ENCODE measurements at places on chromosomes 7 and 10.

GRCh38 chr7:2374830-2375728, 20.5 kb downstream of the EIF3B start:
- DNase-seq, result no peak

- no peak for DNase-seq
Observed at GRCh38 chr7:4951903-4952636, 6.9 kb downstream of the MMD2 start.

DNA sequence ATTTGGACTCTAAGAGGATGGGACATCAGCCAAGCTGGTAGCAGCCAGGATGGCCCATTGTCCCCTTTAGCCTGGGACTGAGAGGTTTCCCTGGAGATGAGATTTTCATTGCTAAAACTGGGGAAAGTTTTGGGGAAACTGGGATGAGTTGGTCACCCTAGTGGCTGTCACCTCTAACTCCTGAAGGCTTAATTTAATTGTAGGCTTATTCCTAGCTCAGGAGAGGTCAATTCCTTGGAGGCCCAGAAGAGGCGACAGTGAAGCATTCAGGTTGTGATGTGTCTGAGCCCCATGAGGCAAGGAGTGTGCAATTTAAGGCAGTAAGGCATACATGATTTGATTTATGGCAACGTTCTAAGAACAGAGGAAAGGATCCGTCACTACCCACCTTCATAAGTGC, 24.9 kb upstream of the JAZF1 start:
- no peak for DNase-seq

- no peak for DNase-seq
Observed at GRCh38 chr10:44759122-44759521, 152.0 kb upstream of the TMEM72 start.

- no peak for DNase-seq
Observed at GRCh38 chr10:123398180-123398591, 244.0 kb downstream of the BUB3 start.

DNA sequence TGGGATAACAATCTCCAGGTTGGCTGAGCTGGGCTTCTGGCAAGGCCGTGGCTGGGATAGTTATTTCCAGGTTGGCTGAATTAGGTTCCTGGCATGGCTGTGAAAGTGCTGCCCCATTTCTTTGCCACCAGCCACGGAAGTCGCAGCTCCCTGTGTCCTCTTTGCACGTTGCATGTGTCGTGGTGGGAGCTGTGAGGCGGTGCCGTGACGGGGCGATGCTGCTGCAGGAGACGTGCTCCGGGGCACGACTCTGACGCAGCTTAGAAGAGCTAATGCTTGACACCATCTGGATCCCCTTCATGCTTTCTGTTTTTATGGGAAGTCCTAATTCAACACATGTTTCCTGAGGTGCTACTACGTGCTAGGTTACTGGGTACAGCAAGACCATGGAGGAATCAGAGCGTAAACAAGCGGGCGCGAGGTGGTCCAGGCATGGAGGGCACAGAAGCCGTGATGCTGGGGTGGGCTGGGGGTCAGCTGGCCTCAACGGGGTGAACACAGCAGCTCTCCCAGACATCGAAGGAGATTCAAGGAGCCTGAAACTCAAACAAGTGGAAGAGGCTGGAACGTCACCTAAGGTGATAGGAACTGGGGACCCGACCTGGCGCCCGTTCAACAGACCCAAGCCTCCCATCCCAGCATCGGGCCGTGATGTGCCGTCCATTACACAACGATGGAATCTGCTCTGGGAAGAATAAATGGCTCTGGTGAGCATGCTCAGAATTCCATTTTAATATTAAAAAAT, 407.1 kb downstream of the DNAJB6 start:
- DNase-seq, result no peak

GRCh38 chr10:95447685-95448084, 113.5 kb downstream of the SORBS1 start:
- no peak for DNase-seq

DNA sequence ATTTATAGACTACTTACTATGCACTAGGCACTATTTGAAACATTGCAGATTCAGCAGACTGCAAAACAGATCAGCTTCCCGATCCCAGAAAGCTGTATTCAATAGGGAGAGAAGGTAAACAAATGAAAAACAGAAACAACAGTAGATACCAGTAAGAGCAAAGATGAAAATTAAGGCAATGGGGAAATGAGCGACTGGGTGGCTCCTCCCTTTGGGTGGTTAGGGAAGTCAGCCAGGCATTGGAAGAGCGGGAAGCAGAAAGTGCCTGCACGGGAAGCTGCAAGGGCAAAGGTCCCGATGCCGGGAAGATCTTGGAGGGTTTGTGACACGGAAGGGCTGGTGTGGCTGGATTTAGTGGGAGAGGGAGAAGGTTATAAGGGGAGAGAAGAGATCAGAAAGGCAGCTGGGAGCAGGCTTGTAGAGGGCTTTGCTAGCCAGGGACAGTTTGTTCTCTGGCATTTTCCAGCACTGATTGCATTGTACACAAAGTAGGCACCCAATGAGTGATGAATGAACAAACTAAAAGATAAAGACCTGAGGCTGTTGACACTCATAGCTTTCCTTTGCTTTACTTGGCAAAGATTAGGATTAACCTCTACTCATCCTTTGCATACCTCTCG, 67.8 kb downstream of the NAMPT start:
- no peak for DNase-seq

DNA sequence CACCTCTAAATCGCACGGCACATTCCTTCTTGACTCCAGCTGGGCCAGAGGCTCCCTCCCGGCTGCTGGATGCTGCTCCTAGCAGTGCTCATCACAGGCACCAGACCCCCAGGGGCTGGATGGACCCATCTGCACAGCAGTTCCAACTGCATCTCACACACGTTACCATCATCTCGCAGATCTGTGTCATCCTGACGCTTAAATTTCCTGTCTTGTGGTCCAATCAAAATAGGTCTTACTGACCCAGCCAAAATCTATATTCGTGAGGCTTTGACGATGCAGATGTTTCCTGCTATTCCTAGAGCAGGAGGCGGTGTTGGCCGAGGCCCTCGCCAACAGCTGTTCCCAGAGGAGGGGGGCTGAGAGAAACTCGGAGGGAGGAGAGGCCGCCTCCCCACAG, 108.0 kb downstream of the MKI67 start:
- DNase-seq, result no peak

- no peak for DNase-seq
Observed at GRCh38 chr10:110273474-110273873, 31.2 kb downstream of the SMNDC1 start.

GRCh38 chr7:134316539-134317344, at the start of gene SLC35B4:
Gene SLC35B4, minus strand, starts transcription at chr7:134316930. Its CDS starts 179 bp downstream, at chr7:134316751.
- peak; percentile 90 for DNase-seq

- no peak for DNase-seq
Observed at GRCh38 chr7:36763132-36763816, 39.0 kb upstream of the AOAH start.

GRCh38 chr10:8577686-8578085, 523.2 kb downstream of the GATA3 start:
- DNase-seq, result no peak

DNA sequence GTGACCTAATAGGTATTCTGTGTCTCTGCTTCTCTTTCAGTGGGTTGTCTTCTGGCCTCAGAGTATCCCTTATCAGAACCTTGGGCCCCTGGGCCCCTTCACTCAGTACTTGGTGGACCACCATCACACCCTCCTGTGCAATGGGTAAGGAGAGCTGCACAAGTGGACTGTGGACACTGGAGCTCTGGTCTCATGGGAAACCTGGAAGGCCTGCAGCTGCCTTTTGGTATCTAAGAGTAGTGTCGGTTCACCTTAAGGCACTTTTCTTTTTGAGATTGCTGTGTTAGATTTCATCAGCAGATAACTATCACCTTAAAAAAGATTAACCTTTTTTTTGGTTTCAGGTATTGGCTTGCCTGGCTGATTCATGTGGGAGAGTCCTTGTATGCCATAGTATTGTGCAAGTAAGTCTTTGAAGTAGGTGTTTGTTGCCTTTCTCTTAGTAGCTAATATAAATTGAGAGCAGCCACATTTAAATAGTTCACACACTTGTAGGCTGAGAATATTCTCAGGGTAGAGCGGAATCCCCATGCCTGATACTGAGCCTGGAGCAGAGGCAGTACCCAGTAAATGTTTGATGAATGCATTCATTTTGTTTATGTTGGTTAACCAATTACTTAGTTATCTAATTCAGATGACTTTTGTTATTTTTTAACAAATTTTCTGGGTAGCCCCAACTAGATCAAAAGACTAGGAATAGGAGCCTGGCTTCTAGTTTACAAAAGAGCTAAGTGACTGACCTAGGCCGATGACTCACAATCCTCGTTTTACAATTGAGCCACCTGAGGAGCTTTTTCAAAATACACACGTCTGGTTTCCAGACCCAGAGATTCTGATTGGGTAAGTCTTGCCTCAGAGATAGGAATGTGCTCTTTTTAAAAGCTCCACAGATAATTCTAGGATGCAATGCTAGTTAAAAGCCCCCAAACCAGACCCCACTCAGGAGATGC, 3.6 kb downstream of the TMEM254 start:
- DNase-seq, result no peak

GRCh38 chr7:128833946-128834325, 3.7 kb downstream of the FLNC start:
- DNase-seq, result no peak

DNA sequence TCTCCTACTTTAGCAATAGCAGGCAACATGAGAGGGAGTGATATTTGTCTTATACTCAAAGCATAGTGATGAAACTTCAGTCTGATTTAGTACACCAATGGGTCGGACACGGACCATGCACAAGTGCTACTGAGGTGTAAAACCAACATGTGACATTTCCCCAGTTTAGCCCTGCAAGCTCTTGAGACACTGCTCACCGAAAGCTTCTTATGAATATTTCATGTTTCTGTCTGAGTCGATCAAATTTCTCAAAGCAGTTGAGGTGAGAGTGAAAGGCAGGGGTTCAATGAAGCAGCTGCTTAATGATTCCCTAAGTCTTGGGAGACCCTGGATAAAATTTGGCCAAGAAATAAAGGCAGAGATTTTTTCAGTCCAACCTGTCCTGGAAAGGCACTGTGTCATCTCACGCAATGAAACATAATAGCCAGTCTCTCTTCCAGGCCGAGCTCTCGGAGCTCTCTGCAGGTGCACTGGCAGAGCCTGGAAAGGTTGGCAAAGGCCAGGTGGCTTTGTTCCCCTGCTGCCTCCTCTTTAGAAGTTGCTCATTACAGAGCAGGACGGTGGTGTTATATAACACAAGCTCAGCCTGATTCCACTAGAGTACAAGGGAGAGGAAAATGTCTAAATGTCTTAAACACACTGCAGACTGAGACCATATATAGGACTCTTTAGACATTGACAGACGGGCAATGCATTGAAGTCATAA, 33.9 kb upstream of the XPNPEP1 start:
- DNase-seq, result no peak

DNA sequence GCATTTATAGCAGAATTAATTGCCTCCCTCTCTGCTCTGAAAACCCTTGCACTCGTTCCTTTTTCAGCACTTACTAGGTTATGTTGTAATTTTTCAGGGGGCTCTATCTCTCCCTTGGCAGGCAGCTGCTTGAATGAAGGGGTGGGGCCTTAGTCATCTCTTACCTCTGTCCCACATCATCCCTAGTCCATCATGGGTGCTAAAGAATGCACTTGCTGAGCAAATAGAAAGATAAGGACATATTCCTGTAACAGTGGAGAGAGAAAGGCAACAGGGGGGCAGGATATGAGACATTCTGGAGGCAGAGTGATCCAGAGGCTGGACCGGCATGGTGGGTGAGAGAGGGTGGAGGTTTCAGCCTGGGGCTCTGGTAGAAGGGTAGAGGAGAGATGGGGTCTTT, 60.0 kb downstream of the MINDY4 start:
- DNase-seq, result no peak

DNA sequence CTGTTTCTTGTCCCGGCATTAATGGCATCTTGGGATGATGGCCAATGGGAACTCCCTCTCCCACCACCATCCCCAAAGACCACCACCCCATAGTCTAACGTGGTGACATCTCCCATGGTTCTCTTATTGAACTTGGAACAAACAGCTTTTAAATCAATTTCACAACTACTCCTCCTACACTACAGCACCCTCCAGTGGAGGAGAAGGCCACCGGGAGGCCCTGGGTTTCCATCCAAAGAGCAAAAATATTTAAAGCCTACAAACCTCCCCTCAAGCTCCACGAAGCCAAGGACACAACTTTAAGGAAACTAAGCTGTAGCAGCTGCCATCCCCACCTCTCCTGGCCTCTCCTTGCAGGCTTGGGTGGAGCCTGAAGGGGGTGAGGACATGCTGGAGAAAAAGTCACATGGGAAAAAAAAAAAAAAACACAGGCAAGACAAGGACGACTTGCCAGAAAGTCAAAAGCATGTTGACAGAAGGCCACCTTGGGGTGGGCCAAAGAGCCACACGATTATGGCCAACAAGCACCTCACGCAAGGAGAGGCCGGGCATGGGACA, 94.0 kb upstream of the LANCL2 start:
- no peak for DNase-seq

DNA sequence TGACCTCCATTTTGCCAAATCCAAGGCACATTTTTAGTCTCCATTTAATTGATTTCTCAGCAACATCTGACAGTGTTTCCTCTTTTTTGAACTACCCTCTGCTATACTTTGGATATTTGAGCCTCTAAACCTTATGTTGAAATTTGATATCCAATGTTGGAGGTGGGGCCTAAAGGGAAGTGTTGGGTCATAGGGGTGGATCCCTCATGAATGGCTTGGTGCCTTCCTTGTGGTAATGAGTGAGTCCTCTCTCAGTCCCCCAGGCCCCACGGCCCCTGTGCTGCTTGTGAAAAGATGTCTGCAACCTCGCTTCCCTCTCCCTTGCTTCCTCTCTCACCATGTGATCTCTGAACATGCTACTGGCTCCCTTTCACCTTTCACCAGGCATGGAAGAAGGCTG, 96.8 kb upstream of the DGKB start:
- no peak for DNase-seq

- DNase-seq, result no peak
Observed at GRCh38 chr10:70976063-70976695, 87.8 kb upstream of the PCBD1 start.

GRCh38 chr7:153408360-153409335, 643.5 kb upstream of the DPP6 start:
- no peak for DNase-seq

GRCh38 chr7:74501298-74501697, 47.6 kb downstream of the GTF2IRD1 start:
- no peak for DNase-seq

DNA sequence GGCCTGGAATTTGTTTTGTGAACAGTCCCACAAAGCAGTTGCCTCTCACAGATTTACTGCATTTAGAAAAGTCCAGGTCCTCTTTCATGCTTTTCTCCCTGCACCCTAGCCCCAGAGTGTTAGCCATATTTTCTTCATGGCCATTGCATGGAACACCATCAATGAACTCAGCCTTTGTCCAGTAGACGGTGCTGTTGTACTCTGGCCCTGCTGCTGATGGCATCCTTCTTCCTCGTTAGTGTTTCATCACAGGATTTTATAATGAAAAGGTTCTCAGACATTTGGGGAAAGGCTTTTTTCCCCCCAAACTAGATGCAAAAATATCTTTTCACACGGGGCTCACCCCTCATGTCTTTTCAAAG, 93.0 kb upstream of the SLC25A13 start:
- peak; percentile 10 for DNase-seq

GRCh38 chr7:150648353-150649079, 16.3 kb upstream of the GIMAP6 start:
- no peak for DNase-seq

GRCh38 chr7:55028011-55028410, 9.2 kb downstream of the EGFR start:
- no peak for DNase-seq

All from activated CD4-positive, alpha-beta T cell treated with anti-CD3 and anti-CD28 coated beads for 24 hours (primary cell).